B cell (primary cell): ENCODE measurements at places on chromosomes 2 and 18.
A peak's percentile ranks its signal among the peaks of the same experiment; 100 is the strongest.

DNA sequence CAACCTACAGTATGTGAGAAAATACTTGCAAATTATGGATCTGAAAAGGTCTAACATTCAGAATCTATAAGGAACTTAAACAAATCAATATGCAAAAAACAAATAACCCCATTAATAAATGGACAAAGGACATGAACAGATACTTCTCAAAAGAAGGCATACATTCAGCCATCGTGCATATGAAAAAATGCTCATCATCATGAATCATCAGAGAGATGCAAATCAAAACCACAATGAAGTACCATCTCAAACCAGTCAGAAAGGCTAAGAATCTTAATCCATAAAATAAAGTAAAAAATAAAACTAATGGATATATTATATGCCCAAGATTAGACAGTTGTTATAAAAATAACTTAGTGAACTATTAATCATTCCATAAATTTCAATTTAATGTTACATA, 154.0 kb downstream of the CALCRL start:
- no peak for DNase-seq

DNA sequence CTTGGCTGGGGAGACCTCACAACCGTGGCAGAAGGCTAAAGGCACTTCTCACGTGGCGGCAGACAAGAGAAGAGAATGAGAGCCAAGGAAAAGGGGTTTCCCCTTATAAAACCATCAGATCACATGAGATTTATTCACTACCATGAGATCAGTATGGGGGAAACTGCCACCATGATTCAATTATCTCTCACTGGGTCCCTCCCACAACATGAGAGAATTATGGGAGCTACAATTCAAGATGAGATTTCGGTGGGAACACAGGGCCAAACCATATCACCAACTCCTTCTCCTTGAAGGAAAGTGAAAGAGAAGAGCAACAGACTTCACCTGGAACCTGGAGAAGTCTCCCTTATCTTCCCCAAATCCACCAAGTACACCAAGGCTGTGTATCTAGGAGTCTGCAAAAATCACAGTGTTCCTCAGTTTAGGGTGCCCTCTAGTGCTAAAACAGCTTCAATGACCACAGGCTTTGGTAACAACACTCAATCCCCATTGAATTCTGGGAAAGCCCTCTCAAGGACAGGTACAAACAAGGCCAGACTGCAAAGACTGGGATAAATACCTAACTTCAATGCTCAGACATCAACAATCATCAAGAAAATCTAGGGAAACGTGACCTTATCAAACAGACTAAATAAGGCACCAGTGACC, 148.8 kb upstream of the SRD5A2 start:
- DNase-seq = no peak

GRCh38 chr18:57431467-57432080, 3.6 kb upstream of the ONECUT2 start:
- DNase-seq = peak; percentile 8

- no peak for DNase-seq
Measured at GRCh38 chr18:73774811-73775509, 372.7 kb downstream of the FBXO15 start.

DNA sequence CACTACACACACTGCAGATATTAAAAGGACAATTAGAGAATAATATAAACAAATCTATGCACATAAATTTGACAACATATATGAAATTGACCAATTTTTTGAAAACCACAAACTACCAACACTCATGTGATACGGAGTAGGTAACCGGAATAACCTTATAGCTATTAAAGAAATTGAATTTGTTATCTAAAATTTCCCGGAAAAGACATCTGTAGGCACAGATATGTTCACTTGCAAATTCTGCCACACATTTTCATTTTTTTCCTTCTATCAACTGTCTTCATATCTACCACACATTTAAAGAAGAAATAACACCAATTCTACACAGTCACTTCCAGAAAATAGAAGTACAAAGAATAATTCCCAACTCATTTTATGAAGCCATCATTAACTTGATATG, 22.4 kb downstream of the NLRC4 start:
- DNase-seq = no peak

- DNase-seq = no peak
Measured at GRCh38 chr2:141848191-141848590, 282.6 kb downstream of the LRP1B start.

DNA sequence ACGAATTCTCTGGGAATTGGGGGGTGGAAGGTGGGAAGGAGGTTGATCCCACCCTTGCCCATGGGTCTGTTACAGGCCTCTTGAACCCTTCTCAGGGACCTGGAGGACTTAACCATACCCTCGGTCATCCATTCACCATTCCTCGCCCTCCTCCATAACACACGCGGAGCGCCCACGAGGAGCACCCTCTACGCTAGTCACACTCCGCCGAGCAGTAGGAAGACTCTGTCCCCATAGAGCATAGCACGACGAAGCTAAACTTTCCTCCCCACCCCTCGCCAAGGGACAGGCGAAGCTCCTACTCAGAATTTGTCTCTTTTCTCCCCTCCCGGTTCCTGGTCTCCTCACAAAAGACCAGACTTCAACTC, 611 bp upstream of the ITSN2 start:
- DNase-seq = no peak

DNA sequence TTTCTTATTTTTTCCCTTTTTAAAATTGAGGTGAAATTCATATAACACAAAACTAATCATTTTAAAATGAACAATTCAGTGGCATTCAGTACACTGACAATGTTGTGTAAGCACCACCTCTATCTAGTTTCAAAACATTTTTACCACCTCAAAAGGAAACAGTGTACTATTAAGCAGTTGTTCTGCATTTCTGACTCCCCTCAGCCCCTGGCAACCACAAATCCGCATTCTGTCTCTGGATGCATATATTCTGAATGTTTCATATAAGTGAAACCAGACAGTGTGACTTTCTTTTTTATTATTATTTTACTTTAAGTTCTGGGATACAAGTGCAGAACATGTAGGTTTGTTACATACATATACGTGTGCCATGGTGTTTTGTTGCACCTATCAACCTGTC, 19.2 kb upstream of the TANK start:
- DNase-seq = no peak
